ENCODE measurements at places on chromosomes 2 and 18.

DNA sequence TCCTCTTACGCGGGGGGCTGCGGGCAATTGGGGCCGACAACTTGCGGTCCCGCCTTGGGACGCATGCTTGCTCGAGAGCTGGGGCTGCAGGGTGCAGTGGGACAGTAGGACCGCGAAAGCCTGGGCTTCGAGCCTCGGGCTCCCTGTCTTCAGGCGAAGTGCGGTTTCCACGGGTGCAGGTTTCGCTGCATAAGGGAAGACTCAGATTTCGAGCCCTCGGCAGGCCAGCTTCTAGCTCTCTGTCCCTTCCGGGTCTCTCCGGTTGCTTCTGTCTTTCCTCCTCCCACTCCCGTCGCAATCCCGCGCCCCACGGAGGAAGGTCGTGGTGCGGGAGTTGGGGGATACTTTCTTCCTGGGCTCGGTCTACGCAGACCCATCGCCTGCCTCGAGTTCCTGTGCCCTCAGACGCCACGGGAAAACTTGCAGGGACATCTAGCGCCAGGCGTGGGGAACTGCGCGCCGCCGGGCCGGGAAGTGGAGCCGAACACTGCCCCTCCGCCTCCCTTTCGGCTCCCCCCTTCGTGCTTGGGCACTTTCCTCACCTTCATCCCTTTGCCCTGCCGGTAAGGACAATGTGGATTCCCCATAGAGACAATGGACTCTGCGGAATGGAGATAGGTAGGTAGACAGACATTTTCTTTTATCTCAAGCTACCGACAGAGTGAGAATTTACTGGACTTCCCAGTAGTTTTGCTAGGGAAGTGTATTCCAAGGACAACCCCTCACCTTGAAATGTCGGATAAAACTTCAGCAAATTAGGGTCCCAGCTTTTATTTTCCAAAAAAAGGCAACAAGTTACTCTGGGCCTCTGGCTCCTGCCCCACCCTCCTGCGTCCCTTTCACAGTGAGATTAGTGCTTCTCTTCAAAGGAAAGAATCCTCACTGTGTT lies 4.2 kb upstream of the HOXD13 start:
- DNase-seq, result no peak

DNA sequence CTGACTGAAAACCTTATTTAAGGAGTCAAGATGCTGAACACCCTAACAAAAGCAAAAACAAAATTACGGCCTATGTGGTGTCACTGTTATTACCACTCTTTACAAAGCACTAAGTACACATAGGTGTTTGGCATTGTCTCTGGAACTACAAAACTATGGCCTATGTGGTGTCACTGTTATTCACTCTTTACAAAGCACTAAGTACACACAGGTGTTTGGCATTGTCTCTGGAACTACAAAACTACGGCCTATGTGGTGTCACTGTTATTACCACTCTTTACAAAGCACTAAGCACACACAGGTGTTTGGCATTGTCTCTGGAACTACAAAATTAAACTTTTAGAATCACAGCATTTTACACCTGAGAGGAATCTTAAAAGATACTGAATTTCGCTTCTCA lies 47.4 kb downstream of the SLC35F5 start:
- DNase-seq, result no peak

GRCh38 chr18:35938158-35938557 lies 34.3 kb upstream of the RMP24 start:
- DNase-seq, result no peak

DNA sequence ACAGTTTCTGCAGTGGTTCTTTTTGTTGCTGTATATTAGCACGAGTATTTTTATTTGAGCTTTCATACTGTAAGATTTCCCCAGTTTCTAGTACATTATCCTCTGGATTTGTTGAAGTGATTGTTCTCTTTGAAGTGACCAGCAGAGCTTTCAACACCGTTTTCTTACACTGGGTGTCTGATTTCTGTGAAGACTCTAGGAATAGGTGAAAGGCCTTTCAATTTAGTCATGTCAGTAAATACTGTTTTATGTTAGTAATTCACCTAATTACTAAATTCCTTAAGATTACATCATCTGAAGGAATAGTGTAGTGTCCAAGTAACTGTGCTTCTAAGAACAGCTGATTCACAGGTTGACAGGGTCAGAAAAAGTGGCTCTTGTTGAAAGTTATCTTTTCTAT lies 2.3 kb downstream of the PPM1B start:
- no peak for DNase-seq

DNA sequence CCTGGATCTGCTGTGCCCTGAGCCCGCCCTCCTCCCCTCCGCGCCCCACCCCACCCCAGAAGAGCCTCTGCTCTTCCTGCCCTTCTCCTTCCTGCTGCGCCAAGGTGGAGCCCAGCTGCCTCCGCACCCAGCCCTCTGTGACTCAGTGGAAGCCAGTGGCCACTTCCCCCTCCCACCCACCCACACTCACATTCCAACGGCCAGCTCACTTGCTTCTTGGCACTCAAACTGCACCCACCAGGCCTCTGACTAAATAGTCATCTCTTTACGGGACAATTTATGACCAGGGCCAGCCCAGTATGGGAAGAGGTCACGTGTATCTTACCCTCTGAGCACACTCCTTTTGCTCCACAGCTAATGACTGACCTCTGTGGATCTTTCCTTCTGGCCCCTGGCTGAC lies 150.4 kb upstream of the SLC1A4 start:
- DNase-seq, result no peak

- no peak for DNase-seq
Observed at GRCh38 chr2:119293254-119293653, 69.6 kb downstream of the STEAP3 start.

- DNase-seq, result no peak
Observed at GRCh38 chr2:53793821-53794220, 7.0 kb downstream of the ERLEC1 start.

GRCh38 chr2:2744958-2745715 lies 414.1 kb upstream of the MYT1L start:
- no peak for DNase-seq

DNA sequence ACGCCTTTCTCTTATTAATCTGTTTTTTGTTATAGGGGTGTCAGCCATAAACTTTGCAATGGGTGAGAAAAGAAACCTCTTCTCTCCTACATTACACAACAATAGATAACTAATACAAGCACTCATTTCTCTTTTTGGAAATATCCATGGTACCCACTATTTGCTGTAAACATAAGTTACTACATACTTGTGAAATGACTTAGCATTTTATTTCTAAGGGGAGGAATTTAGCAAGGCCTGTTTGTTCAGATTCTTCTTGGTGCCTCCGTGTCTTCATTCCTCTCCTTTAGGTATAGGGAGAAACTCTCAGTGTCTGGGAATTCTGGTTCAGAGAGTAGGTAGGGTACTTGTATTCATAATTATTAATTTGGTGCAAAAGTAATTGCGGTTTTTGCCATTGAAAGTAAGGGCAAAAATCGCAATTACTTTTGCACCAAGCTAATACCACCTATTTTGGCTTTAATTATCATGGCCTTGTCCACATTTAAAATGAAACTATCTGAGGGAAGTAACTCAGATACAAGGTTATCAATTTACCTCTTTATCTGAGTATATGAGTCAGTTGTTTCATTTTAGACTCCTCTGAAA lies 134.8 kb downstream of the MREG start:
- no peak for DNase-seq

- no peak for DNase-seq
Observed at GRCh38 chr2:180952731-180953336, 27.6 kb upstream of the UBE2E3 start.

DNA sequence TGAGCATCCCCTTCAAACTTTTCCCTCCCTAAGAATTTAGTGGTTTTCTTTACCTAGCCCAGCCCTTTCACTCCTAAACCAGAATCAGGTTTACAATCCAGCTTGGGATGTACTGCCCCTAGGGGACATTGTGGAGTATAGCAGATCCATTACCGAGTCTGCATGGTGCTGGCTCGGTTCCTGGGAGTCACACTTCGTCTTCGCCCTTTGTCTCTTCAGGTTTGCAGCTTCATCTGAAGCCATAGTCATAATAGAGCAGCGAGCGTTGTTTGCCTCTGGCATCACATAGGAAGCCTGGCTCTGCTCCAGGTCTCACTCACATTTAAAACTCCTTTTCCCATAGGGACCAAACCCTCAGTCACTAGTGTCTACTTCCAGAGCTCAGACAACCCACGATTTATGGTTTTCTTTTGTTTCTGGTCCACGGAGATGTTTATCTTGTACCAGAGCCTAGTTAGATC lies 16.8 kb upstream of the LYPD6 start:
- no peak for DNase-seq

GRCh38 chr2:86297382-86298147 lies 39.9 kb downstream of the REEP1 start:
- no peak for DNase-seq

All from stimulated activated CD8-positive, alpha-beta memory T cell treated with anti-CD3 and anti-CD28 coated beads, Interleukin-15, amount 100 ng/mL, for 4 hours (primary cell).